Activated T-helper 1 cell treated with anti-CD3 and anti-CD28 coated beads, Interleukin-2, amount 50 U/mL, for 16 hours (primary cell): ENCODE measurements at places on chromosomes 3 and 15.

- DNase-seq = no peak
Observed at GRCh38 chr3:13832130-13832529, 47.7 kb downstream of the WNT7A start.

DNA sequence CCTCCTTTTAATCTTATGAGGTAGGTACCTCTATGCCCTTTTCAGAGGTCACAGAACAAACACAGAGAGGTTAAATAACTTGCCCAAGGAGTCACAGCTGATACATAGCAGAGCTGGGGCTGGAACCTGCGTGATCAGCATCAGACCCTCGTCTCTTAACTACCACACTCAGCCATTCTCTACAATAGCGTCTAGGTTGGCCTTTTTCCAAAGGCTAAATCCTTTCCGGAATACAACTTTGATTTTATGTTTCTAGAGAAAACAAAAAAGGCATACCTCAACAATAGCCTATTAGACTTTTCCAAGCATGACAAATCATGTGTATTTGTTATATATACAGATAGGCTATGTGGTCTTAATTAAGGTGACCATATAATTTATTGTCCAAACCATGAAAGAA, 187.2 kb downstream of the RORA start:
- DNase-seq = no peak

- no peak for DNase-seq
Observed at GRCh38 chr15:71893691-71894090, 83.3 kb downstream of the NR2E3 start.

GRCh38 chr15:71112429-71112828, 2.8 kb upstream of the THSD4 start:
- DNase-seq = no peak

DNA sequence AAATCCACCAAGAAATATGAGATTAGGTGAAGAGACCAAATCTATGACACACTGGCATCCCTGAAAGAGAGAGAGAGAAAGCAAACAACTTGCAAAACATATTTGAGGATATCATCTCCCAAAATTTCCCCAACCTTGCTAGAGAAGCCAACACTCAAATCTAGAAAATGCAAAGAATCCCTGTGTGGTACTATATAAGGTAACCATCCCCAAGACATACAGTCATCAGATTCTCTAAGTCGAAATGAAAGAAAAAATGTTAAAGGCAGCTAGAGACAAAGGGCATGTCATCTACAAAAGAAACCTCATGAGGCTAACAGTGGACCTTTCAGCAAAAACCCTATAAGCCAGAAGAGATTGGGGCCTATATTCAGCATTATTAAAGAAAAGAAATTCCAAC, 622.1 kb upstream of the LMCD1 start:
- DNase-seq = no peak

DNA sequence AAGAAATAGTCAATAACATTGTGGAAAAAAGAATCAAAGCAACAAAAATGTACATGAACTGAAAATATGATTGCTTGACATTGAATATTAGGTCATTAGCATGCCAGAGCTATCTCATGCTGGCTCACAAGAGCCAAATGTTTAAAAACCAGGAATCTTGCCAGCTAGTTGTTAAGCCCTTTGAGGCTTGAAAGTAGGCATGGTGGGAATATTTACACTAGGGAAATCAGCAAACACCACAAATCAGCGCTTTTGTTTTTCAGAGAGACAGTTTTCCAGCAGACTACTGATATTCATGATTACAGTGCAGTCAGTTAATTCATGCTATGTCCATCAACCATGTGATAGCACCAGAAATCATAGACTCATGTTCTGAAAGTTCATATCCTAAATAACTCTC, 144.8 kb downstream of the ARPP21 start:
- DNase-seq = no peak
